ENCODE measurements at places on chromosomes 5 and 9.

DNA sequence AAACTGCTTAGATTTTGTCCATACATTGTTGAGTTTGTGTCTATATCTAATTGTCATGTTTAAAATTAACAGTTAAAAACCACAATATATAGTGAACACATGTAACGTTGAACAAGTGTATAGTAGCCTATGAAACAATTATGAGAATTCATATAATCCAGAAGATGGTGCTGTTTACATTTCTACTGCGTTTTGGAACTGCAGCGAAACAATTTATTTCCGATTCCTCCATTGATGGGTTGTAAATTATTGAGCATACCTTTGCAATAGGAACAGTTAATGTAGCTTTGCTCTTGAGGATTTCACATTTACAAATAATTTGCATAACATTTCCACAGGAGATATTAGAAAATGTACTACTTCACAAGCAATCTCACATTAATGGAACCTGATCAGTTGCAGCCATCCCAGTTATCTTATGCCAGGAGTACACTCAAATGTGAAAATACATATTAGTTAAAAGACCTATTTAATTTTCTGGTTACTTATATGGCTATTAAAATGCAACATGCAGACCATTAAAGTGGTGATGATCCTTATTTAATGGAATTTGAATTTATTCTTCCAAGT lies 411.8 kb downstream of the CDH10 start:
- no peak for DNase-seq

GRCh38 chr5:67299231-67299735 lies 102.7 kb upstream of the CD180 start:
- DNase-seq = peak; percentile 34

GRCh38 chr9:132651259-132651658 lies 18.5 kb downstream of the DDX31 start:
- DNase-seq = peak; percentile 94

- DNase-seq = no peak
These were observed 104.0 kb downstream of the GDNF start for GRCh38 chr5:37735649-37736347.

DNA sequence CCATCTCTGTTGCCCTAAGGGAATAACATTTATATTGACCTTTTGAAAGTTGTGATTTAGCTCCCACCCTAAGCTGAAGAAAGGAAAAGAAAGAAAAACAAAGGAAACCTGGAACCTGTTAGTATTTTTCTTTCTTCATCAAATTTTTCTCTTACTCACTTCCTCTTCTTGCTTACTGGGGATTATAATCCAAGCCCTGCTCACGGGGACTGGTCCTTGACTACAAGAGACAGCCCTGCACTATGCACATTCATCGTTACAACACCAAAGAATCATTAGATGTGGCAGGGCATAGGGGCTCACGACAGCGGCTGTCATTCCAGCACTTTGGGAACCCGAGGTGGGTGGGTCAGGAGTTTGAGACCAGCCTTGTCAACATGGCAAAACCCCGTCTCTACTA lies 37.8 kb upstream of the LPAR1 start:
- no peak for DNase-seq

Data from HCEC 1CT (cell line).